Inflammatory macrophage (primary cell): ENCODE measurements at places on chromosomes 13 and 19.

DNA sequence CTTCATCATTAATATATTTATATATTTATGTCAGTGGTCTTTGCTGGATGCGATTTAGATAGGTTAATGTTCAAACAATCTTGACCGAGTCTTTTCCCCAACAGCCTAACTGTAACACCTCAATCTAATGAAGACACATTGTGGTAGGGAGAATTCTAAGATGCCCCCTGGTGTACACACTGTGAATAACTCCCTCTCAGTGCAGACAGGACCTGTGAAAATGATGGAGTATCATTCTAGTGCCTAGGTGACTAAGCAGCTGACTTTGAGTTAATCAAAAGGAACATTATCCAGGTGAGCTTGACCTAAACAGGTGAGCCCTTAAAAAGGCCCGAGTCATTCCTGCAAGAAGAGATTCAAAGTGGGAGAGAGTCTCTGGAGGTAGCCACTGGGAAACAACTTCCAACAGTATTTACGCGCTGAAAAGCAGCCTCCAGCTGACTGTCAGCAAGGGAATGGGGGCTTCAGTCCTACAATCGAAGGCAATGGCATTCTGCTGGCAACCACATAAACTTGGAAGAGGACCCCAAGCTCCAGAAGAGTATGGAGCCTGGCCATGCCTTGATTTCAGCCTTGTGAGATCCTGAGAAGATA is 28.0 kb upstream of the KBTBD7 start:
- peak; percentile 53 for DNase-seq

DNA sequence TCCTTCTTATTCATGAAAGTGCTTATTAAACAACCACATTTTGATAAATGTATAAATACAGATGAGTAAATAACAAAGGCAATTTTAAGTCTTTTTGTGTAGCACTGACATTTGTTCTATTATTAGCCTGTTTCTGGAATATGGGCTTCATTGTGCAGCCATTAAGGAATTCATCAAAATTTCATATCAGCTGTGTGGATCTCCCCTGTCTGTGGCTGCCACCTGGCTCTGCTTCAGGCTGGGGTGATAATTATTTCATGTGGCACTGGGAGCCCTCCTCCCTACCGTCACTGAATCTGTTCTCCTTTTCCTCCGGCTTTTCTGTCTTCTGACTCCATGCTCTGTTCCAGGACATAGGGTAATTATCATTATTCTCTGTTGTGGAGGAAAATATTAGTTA is 57.1 kb downstream of the LMO7 start:
- no peak for DNase-seq

GRCh38 chr19:6773323-6773931 is 919 bp downstream of the VAV1 start:
- DNase-seq, result peak; percentile 48

DNA sequence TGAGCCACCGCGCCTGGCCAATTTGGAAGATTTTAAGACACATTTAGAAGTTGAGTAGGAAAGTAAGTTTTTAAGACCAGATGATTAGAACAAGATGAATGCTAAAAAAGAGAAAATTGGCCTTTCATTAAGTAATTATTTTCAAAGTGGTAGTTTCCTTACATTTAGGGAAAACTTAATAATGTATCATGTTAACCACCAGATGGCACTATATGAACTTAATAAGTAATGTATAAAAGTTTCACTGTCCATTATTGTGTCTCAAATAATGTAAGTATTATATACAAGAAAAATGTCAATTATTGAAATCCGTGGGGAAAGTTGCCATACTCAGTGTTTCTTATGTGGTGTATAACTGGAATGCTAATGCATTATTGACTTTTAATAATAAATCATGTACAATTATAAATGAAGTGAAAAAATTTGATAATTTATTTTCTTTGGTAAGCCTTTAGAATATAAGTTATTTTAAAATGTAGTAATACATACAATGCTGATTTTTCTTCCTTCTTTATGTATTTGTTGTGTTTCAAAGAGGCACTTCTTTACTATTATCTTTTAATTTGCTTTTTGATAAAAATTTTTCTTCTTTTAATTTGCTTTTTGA is 29.2 kb downstream of the COG6 start:
- DNase-seq, result no peak

GRCh38 chr13:40776681-40777165 is 5.7 kb upstream of the MRPS31 start:
- peak; percentile 34 for DNase-seq

DNA sequence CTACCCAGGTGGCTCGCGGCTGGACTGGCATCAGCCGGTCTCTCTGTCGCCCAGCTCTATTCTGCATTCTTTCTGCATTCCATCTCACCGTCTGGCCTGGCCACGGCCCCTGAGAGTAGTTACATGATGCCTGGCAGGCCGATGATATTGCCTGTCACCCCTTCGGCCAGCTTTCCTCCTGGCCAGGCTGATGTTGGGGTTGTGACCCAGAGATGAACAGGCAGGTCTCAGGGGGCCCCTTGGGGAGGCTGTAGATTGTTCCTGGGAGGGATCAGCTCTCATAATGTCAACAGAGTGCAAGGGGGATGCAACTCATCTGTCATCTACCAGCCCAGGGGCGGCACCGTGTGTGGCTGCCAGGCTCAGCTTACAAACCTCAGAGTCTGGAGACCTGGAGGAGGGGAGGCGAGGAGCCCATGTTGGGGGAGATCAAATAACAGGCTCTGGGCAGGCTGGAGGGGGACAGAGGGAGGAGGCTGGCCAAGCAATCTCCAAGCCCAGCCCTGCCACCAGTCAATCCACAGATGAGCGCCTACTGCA is 13.6 kb upstream of the FBXO17 start:
- DNase-seq, result no peak

DNA sequence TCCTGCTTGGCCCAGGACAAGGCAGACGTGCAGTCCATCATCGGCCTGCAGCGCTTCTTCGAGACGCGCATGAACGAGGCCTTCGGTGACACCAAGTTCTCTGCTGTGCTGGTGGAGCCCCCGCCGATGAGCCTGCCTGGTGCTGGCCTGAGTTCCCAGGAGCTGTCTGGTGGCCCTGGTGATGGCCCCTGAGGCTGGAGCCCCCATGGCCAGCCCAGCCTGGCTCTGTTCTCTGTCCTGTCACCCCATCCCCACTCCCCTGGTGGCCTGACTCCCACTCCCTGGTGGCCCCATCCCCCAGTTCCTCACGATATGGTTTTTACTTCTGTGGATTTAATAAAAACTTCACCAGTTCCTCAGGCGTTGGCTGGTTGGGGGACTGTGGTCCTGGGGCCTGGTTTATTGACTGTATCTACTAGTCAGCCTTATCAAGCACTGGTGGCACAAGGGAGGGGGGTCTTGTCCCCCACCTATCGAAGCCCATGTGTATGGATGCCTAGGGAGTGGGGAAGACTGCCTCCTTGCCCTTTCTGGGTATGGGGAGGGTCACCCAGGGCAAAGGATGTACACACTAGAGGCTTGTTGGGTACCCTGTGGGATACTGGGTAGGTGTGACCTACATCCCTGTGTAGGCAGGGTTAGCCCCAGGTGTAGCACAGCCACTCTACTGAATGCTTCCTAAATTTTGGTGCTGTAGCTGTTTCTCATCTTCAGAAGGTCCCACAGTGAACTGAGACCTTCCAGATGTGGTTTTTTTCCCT is 4.4 kb downstream of the CHMP2A start:
- no peak for DNase-seq

DNA sequence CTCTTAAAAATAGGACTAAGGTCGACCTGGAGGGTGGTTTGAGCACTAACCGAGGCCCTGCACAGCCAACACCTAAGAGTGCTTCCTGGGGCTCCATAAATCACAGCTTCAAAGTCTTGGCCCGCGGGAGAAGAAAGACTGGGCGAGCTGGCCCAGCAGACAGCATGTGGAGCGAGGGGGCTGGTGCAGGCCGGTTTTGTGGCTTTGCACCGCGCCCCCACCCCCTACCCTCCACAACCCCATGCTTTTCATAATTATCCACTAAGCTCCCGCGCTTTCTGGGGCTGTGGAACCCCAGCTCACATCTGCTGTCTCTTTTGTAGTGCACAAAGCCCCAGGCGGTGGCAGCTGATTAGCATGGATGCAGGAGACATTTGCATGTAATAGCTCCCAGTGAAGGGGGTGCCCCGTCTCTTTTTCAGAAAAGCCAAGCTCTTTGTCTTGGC is 17.1 kb downstream of the CARM1 start:
- no peak for DNase-seq

GRCh38 chr13:37143911-37144310 is 38.4 kb upstream of the CSNK1A1L start:
- no peak for DNase-seq

DNA sequence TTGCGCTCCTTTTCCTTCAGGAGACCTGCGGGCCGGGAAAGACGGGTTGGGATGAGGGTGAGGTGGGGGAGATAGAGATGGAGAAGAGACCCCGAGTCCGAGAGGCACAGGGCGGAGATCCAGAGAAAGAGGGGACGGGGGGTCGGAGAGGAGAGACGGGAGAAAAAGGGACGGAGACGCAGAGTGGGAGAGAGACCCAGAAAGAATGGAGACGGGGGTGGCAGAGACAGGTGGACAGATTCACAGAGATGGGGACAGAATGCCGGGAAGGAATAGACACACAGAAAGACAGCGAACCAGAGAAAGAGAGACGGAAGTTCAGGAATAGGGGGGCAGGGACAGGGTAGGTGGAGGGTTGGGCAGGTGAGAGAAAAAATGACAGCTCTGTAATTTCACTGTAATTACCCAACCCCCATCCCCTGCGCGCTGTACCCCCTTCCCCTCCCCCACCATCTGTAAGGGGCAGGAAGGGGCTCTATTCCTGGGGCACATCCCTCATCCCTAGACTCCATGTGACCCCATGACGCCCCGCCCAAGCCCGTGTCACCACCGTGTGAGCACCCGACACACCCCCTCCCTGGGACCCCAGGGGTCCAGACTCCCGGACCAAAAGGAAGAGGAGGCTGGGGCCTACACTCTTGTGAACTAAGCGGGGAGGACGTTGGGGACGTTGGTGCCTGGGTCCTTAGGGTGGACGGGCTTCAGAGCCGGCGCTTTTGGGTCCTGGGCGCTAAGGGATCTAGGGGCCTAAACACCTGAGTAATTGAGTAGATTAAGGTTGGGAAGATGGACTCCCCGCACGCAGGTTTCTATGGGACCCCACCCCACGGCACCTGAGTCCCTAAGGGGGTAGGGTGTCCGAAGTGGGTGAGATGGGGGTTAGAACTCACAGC is 967 bp downstream of the DBP start:
- DNase-seq, result peak; percentile 31

DNA sequence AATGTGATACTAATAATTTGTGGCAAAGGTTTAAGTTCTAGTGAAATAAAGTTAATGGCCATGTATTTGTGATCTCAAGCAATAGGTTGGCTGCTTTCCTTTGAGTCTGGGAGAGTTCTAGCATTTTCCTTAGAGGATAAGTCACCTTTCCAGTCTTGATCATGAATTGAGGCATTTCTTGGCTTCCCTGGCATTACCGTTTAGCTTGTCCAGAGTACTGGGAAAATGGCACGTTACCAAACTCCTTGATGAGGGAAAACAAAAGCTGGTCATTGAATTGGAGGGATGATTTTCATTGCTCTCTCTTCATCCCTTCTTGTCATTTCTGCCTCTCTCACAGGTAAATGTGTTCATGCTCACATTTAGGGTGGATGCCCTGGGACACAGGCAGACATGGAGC is 34.0 kb upstream of the SPRY2 start:
- no peak for DNase-seq

- DNase-seq, result no peak
Observed at GRCh38 chr13:24745861-24746617, 17.9 kb upstream of the RNF17 start.

GRCh38 chr13:50712881-50713280 is 130.6 kb downstream of the DLEU7 start:
- no peak for DNase-seq

- DNase-seq, result no peak
Observed at GRCh38 chr19:1577090-1577928, 9.2 kb upstream of the MEX3D start.

GRCh38 chr13:76632401-76633044 is 253.7 kb downstream of the KCTD12 start:
- no peak for DNase-seq

DNA sequence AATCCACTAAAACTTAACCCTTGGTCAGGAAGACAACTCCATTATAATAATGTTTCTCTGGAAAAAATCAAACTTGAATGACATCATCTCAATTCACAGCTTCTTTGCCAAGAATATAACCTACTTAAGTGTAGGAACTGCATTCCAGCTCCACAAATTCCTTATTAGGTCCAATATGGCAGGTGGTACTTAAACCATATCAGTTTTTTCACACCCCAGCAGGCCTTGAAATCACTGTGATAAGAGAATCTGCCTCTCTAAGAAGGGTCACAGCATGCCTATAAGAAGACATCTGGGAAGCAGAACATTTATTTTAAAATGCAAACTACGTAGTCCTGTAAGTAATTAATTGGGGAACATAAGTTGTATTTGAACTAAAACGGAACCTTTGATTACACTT is 687.8 kb downstream of the DIAPH3 start:
- no peak for DNase-seq
